Vagina (tissue), 2 donors: ENCODE measurements at places on chromosomes 5 and 9.

- DNase-seq, result no peak
Observed at GRCh38 chr9:35870351-35870923, at the start of gene OR13J1. OR13J1 (minus strand) TSS chr9:35870401; CDS start chr9:35870401, 0 bp downstream.

GRCh38 chr5:96794757-96795156 lies 13.0 kb downstream of the ERAP1 start:
- no peak for DNase-seq

GRCh38 chr5:16551628-16552027 lies 65.2 kb downstream of the RETREG1 start:
- no peak for DNase-seq

GRCh38 chr5:102532123-102532522 lies 33.3 kb upstream of the SLCO6A1 start:
- no peak for DNase-seq

DNA sequence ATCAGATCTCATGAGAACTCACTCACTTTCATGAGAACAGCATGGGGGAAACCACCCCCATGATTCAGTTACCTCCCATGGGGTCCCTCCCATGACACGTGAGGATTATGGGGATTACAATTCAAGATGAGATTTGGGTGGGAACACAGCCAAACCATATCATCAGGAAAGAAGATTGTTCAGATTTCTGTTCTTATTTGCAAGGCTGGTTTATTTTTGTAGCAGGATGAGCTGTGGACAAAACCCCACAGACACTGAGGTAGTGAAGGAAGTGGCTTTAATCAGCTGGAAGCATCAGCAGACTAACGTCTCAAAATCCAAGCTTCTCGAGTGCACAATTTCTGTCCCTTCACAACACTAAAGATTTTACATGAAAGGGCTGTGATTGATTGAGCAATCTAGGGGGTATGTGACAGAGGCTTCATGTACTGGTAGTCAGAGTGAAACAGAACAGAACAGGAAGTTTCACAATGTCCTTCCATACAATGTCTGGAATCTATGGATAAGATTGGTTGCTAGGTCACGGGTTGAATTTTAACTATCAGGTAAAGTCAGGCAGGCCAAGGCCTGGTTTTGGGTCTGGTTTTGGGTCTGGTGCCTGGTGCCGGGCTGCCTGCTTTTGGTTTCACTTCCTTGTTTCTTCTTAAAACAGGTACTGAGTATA lies 91.3 kb upstream of the ZNF366 start:
- DNase-seq, result no peak

DNA sequence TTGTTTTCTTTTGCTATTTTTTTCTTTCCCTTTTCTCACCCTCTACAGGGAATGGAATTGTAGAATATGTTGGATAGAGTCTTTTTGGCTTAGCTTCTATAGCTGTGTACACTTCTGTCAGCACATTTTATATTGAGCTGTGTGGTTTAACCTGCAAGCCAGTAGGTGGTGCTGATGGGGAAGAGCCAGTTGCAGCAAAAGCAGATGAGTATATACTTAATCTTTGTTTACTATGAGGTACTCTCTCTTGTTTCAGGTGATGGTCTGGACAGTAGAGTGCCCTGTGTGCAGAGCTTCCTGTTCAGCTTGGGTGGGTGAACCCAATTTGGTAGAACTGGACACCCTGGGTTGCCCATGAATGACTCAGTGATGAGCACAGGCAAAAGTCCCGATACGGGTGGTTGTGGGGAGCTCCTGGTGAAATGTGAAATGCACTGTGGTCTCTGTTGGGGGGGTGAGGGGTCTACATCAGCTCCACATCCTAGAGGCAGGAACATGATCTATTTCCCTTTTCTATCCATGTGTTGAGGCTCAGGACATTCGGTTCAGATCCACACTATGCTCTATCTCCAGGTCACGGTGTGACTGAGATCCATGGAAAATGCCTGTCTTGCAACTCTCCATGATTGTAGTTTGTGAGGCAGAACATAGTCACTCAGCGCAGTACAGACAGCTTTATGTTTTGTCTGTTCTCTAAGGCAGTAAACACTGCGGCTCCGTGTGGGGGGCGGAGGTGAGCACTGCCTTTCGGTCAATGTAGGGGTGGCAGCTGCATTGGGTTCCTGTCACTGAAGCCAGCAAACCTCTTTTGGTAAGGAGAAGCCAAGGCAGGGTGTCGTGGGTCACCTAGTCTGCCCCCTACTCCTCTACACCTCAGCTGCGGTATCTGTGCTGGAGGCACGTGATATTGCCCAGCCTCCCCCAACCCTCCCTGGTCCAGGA lies 353.2 kb downstream of the PRR16 start:
- no peak for DNase-seq

DNA sequence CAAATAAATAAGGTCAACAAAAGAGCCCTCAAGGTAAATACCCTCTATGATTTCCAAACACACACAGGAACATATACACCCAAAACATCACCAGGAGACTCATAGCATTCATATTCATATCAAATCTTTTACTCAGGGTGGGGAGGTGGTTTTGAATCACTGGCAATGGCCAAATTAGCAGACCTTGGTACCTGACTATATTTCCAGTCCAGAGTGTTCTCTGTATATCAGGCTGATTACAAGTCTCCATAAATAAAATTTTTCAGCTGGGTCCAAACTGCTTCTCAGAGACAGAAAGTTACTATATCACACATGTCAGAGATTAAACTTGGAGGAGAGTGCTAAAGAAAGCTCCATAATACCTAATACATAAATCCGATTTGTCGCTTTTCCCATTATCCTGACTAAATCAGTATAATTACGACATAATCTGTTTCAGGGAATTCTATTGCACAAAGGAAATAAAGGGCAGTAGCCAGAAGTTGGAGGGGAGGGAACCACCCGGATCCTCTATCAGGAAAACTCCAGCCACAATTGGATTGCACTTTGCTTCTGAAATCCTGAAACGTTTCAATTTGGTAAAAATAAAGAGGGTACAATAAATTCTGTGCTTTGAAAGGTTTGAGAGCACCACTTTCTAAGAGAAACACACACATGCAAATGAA lies 7.0 kb upstream of the GOLGA1 start:
- DNase-seq, result no peak

GRCh38 chr5:97525780-97526179 lies 342.7 kb upstream of the RIOK2 start:
- DNase-seq, result no peak

DNA sequence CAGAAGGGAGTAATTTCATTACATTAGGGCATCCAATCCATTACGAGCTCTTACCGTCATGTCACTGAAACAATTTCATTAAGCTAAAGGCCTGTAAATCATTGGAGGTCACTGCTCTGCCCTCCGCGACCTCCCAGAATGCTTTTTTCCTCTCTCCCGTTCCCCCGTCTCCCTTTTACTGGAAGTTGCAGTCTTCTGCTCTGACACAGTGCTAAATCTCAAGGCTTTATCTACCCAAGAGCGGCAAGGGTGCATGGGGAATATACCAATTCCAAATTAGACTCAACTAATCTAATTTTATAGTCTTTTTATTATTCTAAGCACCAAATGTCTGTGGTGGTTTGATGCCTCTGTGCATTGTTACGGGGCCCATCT lies 265.7 kb upstream of the PANK3 start:
- DNase-seq, result no peak

- no peak for DNase-seq
Observed at GRCh38 chr5:91302958-91303357, 80.2 kb downstream of the ARRDC3 start.

DNA sequence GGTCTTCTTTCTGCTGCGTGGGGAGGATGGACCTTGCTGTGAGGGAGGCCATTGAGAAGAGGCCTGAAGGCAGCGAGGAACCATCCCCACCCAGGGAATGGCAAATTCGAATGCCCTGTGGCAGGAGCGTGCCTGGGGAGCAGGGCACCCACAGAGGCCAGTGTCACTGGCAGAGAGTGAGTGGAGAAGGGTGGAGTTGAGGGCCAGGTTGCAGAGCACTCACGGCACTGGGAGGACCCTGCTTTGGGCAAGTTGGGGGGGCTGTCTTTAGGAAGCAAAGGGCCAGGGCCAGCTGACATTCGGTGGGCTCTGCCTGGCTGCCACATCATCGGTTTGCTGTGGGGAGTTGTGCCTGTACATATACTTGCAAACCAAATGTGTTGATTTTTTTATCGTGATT lies 47.2 kb downstream of the SYK start:
- DNase-seq, result peak; percentile 52

DNA sequence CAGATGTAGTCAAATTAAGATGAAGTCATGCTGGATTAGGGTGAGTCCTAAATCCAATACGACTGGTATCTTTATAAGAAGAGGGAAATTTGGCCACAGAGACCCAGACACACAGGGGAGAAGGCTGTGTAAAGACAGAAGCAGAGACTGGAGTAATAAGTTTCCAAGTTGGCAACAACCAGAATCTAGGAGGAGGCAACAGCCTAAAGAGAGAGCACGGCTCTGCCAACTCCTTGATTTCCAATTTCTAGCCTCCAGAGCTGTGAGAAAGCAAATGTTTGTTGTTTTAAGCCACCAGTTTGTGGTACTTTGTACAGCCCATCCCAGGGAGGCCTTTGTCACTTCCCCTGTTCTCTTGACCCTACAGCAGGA lies 74.4 kb downstream of the ATG10 start:
- DNase-seq, result no peak

GRCh38 chr5:131536211-131536826 lies 98.7 kb downstream of the RAPGEF6 start:
- no peak for DNase-seq

DNA sequence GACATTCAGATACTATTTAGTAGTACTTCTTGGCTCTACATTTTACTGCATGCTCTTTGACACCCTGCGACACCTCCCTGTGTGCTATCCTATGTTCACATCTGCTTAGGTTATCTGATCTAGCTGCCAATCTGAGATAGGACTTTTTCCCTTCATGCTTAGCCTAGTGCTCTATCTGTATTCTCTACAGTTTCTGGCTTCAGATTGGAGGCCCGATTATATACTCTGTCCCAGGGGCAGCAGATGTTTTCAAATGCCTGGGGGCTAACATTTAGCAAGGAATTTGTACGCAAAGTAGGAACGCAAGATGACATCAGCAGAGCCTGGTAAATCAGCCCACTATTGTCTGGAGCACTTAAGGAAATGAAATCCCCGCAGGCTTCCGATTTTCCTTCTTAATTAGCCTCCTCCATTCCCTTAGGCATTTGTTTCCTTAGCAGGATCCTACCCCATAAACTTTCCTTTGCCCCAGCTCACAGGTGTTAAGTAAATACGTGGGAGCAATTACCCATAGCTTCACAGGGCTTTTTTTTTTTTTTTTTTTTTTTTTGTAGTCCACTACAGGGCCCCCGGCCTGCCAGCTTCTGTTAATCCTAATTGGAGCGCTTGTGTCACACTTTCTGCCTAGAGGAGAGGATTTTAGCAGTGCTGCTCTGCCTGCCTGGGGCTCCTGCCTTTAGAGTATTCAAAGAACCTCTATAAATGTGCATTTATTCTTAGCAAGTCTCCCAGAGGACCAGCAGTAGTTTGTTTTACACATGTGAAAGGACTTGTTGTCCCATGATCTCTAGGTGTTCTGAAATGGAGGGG lies 61.1 kb upstream of the LPAR1 start:
- DNase-seq, result no peak

- no peak for DNase-seq
Observed at GRCh38 chr5:37212096-37212495, 37.1 kb downstream of the CPLANE1 start.
